ENCODE measurements at places on chromosomes 7 and 10.

DNA sequence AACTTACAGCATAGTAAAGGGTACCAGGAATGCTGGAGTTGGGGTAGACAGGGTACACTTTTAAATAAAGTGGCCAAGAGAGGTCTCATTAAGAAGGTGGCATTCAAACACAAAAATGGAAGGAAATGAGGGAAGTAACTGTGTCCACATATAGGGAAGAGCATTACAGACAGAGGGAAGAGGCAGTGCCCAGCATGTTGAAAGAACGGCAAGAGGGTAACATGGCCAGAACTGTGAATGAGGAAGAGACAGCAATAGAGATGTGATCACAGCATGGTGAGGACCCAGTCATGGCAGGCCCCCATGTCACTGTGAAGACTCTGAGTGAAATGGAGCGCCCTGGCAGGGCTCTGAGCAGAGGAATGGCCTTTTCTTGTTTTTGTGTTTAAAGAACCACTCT is 35.1 kb upstream of the ZNRF2 start:
- DNase-seq = no peak

DNA sequence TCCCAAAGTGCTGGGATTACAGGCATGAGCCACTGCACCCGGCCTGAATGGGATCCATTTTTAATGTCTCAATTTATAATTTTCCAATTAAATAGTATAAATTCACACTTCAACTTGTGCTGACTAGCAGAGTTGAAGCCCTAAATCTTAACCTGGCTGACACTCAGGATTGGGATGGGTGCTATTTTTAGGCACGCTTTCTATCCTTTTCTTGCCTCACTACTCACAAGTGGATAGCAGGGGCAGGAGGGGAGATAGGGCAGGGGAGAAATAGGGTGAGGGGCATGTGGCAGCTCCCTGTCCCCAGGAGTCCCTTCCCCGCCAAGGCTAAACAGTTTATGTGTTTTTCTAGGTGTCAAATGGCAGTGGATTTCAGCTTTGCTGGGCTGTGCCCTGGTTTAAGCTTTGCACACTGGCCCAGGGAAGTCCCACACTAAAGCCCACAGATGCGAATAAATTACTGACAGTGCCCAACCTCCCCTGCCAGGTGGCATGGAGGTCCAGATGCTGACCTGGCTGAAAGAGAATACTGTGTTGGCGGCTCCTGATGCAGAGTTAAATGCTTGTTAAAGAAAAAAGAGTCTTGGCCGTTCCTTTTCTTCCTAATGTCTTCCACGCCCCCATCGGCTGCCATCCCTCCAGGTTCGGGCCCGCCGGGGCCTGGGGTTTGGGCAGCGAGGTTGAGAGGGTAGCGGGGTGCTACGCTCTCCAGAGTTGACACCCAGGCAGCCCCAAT is 36.2 kb upstream of the EFCAB10 start:
- DNase-seq = no peak

DNA sequence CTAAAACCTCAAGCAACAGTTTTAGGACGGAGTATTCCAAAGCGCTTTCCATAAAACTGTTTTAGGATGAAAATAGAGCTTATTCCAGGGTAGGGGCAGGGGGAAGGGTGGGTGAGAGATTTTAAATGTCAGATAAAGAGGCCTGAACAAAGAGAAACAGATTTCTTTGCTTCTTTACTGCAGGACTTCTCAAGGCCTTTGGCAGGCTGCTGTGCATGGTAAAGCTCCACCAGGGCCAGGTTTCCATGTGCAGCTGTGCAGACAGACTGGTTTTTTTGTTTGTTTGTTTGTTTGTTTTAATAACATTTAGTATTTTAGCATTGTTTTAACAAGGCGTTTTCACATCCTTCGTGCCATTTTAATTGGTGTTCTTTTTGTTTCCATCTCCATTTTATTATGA is 26.3 kb downstream of the HECW1 start:
- no peak for DNase-seq

DNA sequence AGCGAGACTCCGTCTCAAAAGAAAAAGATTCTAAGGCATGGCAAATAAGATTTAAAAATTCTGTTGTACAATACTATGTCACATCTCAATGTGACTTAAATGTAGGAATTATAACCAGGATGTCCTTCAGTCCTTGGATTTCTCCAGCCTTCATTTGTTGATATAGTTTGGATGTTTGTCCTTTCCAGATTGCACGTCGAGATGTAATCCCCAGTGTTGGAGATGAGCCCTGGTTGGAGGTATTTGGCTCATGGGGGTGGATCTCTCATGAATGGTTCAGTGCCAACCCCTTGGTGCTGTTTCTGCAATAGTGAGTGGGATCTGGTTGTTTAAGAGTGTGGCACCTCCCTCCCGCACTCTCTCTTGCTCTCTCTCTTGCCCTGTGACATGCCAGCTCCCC is 12.8 kb upstream of the ACHE start:
- no peak for DNase-seq

DNA sequence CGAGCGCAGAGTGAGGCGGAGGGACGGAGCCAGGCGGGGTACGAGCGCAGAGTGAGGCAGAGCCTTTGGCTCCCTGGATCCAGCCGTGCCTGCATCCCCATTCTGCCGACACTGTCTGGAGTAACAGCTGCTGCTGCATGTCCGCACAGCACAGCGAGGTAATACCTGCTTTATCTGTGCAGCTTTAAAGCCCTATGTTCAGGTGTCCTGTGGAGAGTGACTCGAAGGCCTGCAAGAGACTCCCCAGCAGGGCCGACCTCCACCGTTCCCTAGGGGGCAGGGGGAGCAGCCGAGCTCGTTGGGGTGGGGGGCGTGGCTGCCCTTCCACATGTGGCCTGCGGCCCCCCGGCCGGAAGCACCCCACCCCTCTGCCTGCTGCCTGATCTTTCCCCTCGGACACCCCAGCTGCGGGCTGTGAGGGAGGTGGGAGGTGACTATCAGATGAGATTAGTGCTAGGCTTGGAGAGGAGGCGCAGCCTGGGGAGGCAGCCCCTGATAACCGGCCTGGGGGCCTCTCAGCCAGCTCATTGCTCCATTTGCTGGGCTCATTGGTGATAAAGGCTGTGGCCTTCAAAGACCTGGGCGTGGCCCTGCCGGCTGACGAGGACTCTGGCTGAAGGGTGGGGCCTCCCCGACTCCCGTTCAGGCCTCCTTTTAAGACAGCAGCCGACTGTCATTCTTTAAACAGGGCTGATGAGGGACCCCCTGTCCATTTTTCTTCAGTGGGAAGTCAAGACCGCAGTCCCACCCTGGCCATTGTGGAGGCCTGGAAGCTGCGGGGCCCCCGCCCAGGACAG is 8.0 kb downstream of the VENTX start:
- no peak for DNase-seq

- DNase-seq = no peak
These were observed 38.5 kb upstream of the WAC start for GRCh38 chr10:28494420-28494819.

- no peak for DNase-seq
These were observed 286.4 kb upstream of the MEOX2 start for GRCh38 chr7:15972862-15973275.

DNA sequence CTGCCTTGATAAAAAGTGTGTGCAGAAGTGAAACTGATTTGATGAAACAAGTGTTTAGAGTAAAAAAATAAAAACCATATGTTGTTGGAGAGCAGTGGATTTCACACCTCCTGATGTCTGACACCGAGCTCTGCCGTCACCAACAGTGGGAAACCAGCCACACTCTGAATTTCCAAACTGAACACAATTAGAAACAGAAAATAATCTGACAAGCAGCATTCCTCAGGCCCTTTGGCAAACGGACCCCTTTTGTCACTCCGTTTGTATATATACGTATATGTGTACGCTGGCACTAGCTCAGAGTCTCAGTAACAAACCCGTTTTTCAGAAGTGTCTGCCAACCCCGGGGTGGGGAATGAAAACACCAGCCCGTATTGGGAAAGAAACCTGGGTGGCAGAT is 32.4 kb downstream of the TACC2 start:
- DNase-seq = no peak

GRCh38 chr10:21171197-21171935 is 274.3 kb upstream of the NEBL start:
- DNase-seq = peak; percentile 75

DNA sequence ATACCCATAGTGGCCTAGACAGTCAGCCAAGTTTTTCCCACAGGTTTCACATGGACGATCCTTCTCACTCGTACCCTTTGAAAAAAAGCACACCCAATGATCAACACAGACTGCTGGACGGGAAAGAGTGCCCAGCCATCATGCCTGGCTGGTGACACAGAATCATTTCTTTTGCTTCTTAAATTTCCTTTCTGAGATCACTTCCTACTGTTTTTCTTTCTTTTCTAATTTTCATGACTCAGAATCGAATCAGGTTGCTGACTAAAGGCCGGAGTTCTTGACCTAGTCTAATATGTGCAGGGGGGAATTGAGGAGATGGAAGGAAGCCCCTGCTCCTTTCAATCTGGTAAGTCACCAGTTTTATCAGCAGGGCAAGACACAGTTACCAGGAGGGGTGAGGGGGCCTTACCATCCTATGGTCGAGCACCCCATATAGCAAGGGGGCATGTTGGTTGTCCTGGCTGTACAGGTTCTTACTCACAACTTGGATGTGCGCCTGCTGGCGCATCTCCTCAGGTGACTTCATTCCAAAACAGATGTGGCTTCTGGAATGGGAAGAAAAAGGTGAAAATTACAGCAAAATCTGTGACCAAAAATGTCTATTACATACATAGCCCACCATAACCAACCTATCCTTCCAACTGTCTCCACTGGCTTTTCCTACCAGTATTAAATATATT is 3.5 kb downstream of the POLR3A start:
- no peak for DNase-seq

DNA sequence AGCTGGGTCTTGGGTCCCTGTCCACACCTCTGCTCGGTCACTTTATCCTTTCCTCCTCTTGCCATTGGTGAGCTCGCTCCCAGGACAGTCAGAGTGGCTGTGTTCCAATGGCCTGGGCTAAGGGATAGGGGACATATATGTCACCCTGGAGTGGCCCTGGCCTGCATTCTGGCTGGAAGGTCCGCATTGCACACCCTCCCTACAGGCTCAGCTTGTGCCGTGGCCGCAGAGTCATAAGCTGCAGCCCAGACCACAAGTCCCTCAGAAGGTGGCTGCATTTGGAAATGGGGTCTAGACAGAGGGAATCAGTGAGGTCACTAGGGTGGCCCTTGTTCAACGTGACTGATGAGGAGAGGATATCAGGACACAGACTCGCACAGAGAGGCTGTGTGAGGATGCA is 363.8 kb upstream of the SHH start:
- no peak for DNase-seq

GRCh38 chr10:85225311-85225710 is 896.9 kb downstream of the CCSER2 start:
- no peak for DNase-seq

DNA sequence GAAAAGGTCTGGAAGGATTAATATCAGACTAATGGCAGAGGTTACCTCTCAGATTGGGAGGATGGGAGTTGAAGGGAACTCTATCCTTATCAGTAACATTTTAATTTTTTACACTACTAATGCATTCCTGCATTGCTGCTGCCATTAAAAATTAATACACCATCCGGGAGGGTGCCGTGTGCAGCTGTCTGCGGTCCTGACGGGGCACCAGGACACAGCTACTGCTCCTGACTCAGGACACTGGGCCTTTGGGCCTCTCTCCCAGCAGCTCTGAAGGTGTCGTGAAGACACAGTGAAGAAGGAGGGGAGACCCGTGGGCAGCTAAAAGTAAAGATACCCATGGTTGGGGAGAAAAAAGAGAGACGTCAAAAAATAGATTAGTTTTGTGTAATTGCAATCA is 23.4 kb upstream of the HK1 start:
- DNase-seq = no peak

DNA sequence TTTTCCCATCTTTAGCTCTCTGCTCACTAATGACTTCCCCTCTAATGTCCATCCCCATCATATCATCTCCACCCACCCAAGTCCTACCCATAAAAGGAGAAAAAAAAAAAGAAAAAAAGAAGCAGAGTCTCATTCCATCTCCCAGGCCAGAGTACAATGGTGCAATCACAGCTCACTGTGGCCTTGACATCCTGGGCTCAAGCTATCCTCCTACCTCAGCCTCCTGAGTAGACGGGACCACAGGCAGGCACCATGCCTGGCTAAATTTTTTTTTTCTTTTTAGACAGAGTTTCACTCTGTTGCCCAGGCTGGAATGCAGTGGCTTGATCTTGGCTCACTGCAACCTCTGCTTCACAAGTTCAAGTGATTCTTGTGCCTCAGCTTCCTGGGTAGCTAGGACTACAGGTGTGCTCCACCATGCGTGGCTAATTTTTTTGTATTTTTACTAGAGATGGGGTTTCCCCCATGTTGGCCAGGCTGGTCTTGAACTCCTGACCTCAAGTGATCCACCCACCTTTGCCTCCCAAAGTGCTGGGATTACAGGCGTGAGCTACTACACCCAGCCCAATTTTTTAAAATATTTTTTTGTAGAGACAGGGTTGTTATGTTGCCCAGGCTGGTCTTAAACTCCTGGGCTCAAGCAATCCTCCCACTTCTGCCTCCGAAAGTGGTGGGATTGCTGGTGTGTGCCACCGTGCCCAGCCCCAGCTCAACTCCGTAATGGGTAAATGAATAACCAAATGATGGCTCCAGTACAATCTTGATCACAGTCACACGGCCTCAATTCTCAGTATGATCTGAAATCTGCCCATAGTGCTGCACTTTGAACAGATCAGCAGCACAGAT is 24.6 kb upstream of the SGMS1 start:
- no peak for DNase-seq

- no peak for DNase-seq
These were observed 80.4 kb downstream of the AUTS2 start for GRCh38 chr7:69678494-69679187.

DNA sequence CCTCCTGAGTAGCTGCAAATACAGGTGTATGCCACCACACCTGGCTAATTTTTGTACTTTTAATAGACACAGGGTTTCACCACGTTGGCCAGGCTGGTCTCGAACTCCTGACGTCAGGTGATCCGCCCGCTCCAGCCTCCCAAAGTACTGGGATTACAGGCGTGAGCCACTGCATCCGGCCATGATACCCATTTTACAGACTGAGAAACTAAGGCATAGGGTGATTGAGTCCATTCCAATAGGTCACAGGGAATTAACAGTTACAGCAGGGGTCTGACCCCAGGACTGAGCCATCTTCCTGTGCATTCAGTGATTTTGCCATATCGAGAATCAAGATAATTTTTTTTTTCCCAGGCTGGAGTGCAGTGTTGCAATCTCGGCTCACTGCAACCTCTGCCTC is 12.3 kb upstream of the CTBP2 start:
- DNase-seq = no peak

- DNase-seq = no peak
These were observed 4.2 kb upstream of the ARHGAP12 start for GRCh38 chr10:31932838-31933237.

GRCh38 chr10:118042336-118042735 is 4.4 kb downstream of the RAB11FIP2 start:
- DNase-seq = no peak

GRCh38 chr10:101260764-101261481 is 31.7 kb upstream of the LBX1 start:
- peak; percentile 83 for DNase-seq

DNA sequence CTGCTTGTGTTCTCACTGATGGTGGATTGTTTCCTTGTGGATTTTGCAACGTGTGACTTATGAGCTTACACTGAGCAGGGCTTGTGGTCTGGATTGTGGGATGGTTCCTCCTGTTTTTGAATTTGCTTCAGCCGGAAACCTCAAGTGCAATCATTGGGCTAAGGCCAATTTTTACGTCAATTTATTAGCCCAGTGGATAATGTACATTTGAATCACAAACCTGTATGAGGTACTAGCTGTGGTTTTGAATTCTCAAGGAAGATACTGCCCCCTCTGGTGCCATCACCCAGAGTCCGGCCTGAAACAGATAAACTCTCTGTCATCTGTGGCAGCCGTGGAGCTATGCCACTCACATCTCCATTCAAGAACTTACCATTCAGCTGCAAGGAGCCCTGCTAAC is 7.3 kb upstream of the ZNF777 start:
- DNase-seq = no peak

Data from H7 (cell line).